ENCODE measurements at places on chromosomes 3 and 15.

- DNase-seq = no peak
These were observed 141.5 kb upstream of the TPM1 start for GRCh38 chr15:62901087-62901486.

- peak; percentile 98 for DNase-seq
These were observed 90.9 kb upstream of the CHD2 start for GRCh38 chr15:92809064-92809879.

- no peak for DNase-seq
These were observed 38.8 kb downstream of the EID1 start for GRCh38 chr15:48916721-48917120.

- peak; percentile 18 for DNase-seq
These were observed 759 bp upstream of the ARID3B start for GRCh38 chr15:74540161-74540760.

DNA sequence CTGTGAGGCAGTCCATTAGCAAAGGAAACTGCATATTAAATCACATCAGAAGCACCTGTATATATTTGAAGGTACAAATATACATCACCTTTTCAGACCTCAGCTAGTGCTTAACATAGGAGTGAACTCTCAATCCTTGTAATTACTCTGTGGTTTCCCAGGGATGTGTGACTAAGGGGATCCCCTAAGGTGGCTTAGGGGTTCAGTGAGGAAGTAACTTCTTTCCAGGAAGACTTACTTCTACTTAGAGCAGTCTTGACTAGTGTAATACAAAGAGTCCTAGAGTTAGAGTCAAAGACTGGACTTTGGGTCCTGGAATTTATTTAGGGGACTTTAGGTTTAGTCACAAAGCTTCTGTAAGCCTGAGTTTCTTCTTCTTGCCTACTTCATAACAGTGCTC, 8.7 kb upstream of the SUMF1 start:
- DNase-seq = no peak

- DNase-seq = no peak
These were observed 25.5 kb downstream of the FAN1 start for GRCh38 chr15:30929064-30929669.

DNA sequence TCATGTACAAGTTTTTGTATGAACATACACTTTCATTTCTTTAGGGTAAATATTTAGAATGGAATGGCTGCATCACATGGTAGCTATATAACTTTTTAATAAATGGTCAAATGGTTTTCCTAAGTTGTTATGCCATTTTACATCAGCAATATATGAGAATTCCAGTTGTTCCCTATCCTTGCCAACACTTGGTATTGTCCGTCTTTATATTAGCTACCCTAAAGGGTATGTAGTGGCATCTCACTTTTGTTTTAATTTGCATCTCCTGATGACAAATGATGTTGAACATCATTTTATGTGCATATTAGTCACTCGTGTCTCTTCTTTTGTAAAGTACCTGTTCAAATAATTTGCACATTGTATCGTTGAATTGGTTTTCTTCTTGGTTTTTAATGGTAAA, 2.5 kb upstream of the MUC13 start:
- DNase-seq = no peak

DNA sequence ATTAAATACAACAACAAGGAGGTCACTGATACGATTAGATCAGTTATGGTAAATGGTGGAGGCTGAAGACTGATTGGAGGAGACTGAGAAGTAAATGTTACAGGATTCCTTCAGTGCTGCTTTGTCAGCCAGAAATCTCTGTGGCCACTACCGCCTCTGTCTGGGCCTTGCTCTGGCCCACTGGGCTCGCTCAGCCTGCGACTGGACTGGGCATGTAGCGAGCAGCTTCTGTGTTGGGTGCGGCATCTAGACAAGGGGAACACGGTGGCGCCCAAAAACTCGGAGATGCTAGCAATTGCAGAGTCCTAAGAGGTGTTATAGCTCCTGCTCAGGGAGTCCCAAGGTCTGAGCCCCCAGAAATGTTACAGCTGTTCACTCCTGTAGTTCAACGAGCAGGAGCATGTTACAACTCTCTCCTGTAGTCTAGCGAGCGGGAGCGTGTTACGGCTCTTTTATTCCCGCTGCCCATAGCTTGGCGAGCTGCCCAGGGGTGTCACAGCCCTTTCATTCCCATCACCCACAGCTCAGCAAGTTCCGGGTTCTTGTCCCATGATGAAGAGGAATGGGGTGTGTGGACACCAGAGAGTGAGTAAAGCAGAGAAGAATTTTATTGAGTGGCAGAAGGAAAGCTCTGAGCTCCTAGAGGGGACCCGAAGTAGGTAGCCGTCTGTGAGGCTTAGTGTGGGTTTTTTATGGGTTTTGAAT, 24.7 kb downstream of the SLC15A2 start:
- no peak for DNase-seq

DNA sequence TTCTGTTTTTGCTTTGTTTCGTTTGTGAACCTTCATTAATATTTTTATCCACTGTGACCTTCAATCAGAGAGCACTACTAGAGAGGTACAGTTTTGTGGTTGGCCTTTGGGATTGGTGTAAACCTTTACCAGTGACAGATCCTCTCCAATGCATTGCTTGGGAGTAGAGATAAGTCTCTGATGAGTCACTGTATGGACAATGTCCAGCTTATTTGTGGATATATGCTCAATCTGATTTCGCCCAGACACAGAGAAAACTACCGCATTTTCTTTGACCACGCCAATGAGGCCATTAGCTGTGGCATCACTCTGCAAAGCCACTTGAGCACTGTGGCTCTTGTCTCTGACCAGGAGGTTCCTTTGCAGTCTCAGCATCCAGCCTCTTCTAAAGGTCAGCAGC, 964.7 kb downstream of the TUSC7 start:
- DNase-seq = no peak

DNA sequence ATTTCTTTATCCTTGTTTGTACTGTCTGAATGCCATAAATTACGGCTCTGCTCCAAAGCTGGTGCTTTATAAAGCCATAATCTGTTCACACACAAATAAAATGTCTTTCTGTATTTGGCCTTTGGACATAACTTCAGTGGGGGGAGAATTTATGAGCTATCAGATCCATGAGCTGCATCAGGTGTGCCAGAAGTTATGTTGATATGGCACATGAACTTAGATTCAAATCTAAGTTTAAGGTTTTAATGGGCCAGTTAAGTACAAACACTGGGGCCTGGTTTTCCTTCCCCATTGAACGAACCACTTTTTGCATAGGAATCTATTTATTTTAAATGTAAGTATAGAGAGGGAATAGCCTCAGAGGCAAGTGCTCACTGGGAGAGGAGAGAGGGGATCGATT, 239.9 kb downstream of the NFKBIZ start:
- DNase-seq = no peak

DNA sequence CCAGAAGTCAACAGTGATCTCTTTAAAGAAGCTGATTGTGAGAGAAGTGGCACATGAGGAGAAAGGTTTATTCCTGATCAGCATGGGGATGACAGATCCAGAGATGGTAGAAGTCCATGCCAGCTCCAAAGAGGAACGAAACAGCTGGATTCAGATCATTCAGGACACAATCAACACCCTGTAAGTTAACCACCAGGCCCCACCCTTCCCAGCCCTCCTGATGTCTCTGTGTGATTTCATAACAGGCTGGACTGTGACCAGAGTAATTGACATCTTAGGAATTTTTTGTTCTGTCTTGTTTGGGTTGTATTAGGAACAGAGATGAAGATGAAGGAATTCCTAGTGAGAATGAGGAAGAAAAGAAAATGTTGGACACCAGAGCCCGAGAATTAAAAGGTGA, 67.7 kb downstream of the KLHL25 start:
- no peak for DNase-seq

GRCh38 chr15:29183071-29183831, 86.4 kb downstream of the NSMCE3 start:
- DNase-seq = no peak

DNA sequence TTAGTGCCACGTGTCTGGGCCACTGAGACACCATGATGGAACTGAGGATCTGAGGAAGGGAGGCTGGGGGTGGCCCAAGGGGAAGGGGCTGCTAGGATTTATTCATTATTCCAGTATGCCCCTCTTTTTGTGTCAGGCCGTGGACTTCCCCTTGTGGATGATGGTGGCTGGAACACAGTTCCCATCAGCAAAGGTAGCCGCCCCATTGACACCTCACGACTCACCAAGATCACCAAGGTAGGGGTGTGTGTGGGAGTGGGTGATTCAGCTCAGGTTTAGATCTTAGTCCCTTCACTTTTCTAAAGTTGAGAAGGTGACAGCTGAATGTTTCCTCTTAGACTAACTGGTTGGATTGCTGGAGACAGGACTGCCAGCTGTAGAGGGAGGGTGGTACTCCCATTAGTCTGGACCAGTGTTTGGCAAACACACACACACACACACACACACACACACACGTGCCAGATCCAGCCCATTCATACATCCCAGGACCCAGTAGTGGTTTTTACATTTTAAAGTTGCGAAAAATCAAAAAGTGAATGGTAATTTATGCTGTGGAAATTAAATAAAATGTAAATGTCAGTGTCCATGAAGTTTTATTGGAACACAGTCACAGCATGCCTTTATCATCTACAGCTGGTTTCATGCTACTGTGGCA, 11.4 kb downstream of the EIF4G1 start:
- no peak for DNase-seq

- DNase-seq = peak; percentile 4
These were observed 530.6 kb upstream of the IL12A start for GRCh38 chr3:159458010-159458409.

GRCh38 chr3:134709561-134710312, 58.9 kb upstream of the KY start:
- no peak for DNase-seq

GRCh38 chr3:16462679-16463078, 50.8 kb downstream of the RFTN1 start:
- no peak for DNase-seq

- no peak for DNase-seq
These were observed 138.7 kb upstream of the SNTN start for GRCh38 chr3:63513791-63514190.

- no peak for DNase-seq
These were observed 87.3 kb upstream of the ROPN1 start for GRCh38 chr3:124078953-124079911.

GRCh38 chr3:100825574-100825973, 116.3 kb downstream of the TFG start:
- no peak for DNase-seq

- DNase-seq = no peak
These were observed 58.9 kb upstream of the SLC6A6 start for GRCh38 chr3:14343338-14344112.

- DNase-seq = no peak
These were observed 174.6 kb downstream of the P3H2 start for GRCh38 chr3:189945935-189946709.

DNA sequence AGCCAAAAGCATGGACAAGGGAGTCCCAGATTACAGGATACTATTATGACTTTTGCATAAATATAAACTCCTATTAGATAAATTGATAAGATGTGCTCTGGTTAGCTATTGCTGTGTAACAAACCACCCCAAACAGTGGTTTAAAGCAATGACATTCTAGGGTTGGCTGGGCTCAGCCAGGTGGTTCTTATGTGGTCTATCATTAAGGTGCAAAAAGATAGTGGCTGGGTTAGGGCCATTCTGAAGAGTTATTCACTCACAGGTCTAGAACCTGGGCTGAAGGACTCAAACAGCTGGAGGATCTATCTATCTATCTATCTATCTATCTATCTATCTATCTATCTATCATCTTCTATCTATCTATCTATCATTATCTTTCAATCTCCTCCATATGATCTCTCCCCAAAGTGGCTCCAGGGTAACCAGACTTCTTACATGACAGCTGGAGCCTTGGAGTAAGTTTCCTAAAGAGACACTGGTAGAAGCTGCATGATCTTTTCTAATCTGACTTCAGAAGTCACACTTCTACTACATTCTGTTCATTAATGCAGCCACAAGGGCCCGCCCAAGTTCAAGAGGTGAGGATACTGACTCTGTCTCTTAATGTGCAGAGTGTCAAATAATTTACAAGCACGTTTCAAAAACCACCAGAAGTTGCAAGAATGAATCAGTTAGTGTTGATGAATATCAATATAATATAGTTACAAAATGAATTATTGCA, 74.9 kb upstream of the XCR1 start:
- no peak for DNase-seq

DNA sequence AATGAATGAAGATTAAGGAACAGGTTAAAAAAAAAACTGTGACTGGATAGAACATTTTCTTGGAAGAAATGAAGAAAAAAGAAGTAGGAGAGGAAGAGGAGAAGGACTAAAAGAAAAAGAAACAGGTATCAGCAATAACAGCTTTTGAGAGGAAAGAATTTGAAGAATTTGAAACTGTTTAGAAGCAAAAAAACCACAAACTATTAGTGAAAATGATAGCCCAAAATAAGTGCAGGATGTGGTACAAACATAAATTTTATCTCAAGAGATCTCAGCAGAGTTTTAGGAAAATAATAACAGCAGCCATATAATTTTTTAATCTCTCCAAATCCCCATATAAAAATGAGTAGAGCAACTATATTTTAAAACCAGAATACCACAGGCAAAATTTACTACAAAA, 8.8 kb upstream of the A4GNT start:
- no peak for DNase-seq

GRCh38 chr3:112602217-112602838, 38.6 kb downstream of the CCDC80 start:
- no peak for DNase-seq

DNA sequence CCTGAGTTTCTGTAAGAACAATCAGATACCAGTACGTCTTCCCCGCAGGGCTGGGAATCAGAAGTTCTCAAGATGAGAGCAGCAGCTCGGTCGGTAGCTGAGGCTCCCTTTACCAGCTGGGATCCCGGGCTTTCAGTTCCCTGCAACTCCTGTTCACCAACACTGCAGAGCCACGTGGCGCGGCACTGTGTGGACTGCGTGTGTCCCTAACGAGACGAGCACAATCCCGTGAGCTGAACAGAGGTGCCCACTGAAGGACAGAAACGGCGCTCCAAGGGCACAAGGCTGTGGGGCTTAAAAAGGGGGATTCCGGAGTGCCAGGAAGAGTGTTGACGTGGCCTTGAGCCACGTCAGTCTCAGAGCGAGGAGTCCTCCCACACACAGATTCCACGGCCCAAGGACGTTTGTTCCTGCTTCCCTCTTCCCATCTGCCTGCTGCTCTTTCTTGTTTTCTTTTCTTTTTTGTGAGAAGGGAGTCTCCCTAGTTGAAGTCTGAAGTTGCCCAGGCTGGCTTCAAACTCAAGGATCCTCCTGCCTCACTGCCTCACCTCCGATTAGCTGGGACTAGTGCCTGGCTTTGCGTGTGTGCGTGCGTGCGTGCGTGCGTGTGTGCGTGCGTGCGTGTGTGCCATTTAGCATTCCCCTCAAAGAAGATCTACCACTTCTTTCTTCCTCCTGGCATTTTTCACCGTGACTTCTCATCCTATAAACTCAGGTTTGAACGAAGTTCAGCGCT, 37.1 kb upstream of the RPL35A start:
- DNase-seq = no peak

GRCh38 chr3:133330522-133330921, 69.3 kb upstream of the BFSP2 start:
- no peak for DNase-seq

- DNase-seq = no peak
These were observed 1187.6 kb downstream of the SI start for GRCh38 chr3:163890661-163891060.

- no peak for DNase-seq
These were observed at the start of gene SLCO3A1 for GRCh38 chr15:91853511-91853947. Gene SLCO3A1 (plus strand): TSS chr15:91853708.
